ENCODE measurements at places on chromosomes 3 and 15.

DNA sequence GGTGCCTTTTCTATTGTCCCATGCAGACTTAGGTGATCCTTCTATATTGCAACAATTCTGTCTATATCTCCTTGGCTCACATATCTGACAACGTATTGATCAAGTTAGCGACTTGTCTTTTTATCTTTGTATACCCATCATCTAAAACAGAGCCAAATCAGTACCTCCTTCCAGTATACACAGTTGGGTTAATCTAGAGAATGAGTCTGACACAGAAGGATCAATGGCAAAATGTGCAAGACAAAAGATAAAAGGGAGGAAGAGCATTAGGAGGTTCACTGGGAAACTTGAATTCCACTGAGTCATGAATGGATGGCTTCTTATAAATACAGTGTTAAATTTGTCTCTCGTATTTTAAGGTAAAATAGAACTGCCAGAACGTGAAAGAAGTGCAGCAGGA, 6.0 kb downstream of the AADAC start:
- no peak for DNase-seq

GRCh38 chr3:147046916-147047315, 359.4 kb downstream of the ZIC4 start:
- no peak for DNase-seq

- DNase-seq: no peak
Observed at GRCh38 chr15:37101980-37102304, 1.6 kb upstream of the MEIS2 start.

- no peak for DNase-seq
Observed at GRCh38 chr3:149634573-149634972, 23.3 kb downstream of the WWTR1 start.

DNA sequence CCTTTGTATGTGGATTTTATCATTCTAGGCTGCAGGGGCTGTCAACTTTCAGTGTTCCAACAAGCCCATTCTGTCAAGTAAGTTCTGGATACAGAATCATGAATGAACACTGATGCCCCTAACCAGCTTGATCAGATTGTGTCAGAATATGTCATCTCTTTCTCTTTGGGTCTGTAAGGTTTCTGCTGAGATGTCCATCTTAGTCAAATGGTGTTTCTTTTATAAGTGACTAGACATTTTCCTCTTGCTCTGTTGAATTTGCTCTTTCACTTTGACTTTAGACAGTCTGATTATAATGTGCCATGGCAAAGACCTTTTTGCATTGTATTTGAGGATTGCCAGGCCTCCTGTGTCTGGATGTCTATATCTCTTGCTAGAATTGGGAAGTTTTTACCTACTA, 660.9 kb upstream of the CBLB start:
- no peak for DNase-seq

- DNase-seq: no peak
Observed at GRCh38 chr3:29410220-29410619, 129.3 kb downstream of the RBMS3 start.

DNA sequence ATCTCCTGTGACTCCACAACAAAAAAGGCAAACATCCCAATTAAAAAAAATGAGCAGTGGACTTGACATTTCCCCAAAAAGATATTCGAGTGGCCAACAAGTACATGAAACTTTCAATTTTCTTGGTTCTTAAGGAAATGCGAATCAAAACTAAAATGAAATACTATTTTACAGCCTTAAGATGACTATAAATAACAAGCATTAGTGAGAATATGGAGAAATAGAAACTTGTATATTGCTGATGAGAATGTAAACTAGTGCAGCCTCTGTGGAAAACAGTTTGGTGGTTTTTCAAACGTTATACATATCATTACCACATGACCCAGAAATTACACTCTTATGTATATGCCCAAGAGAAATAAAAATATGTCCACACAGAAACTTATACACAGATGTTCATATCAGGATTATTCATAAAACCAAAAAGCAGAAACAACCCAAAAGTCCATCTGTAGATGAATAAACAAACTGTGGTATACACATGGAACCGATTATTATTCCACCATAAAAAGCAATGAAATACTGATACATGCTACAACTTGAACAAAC, 153.2 kb upstream of the GPR149 start:
- no peak for DNase-seq

GRCh38 chr3:134216851-134217250, 33.8 kb downstream of the RYK start:
- no peak for DNase-seq

GRCh38 chr3:160319322-160319721, 79.7 kb downstream of the IFT80 start:
- no peak for DNase-seq
